COR-L47 (cell line): ENCODE measurements at places on chromosomes 16 and 17.

DNA sequence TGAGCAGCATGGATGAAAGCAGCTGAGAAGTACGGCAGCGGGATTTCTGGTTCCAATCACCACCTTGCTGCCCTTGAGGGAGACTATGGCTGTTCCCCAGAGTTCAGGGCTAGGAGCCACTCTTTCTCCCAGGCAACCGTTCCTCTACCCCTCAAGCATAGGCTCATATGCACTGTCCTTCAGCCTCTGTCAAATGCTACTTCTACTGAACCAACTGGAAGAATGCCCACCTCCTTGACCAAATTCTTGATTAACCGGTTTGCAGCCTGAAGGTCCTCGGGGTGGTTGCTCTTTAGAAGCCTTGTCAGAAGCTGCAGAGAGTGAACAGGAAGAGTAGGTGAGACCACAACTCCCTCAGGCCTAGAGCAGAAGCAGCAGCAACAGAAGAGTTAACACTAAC is 23.8 kb downstream of the GGA2 start:
- no peak for DNase-seq

DNA sequence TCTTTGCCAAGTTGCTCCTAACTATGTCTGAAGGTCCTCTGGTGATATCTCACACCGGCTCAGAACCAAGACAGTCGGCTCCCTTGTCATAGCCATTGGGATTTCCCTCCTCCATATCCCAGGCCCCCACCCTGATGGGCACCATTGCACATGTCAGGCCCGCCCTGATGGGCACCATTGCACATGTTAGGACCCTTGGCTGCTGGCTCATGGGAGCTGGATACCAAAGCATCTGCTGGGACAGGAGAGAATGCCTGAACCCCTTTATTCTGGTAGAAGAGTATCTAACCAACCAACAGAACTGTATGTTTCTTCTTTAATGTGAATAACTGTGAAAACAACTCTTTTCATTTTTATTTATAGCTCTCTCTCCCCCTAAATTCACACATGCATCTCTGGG is 454.5 kb upstream of the HSBP1 start:
- DNase-seq = no peak

GRCh38 chr16:31132303-31132979 is 3.1 kb downstream of the PRSS8 start:
- no peak for DNase-seq

- no peak for DNase-seq
Measured at GRCh38 chr17:2421315-2422147, 20.7 kb upstream of the MNT start.

DNA sequence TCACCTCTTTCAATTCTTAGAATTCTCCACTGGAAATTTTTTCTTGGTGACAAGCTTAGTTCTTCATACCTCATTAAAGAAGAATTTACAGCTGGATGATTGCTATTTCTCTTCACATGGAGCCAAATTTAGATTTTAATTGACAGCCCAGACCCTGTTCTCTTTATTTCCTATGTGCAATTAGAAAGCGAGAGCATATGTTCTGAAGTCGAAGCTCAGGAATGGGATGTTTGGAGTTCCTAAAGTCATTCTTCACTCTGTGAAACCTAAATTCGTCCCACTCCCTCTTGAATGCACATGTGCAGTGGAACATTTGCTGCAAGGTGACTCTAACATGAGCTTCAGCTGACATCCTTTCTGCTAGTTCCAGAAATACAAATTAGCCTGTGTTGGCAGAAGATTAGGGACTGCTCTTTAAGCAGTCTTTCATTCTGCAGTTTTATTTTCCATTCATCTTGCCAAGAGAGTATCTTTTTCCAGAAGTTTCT is 129.3 kb upstream of the KCNJ16 start:
- no peak for DNase-seq

DNA sequence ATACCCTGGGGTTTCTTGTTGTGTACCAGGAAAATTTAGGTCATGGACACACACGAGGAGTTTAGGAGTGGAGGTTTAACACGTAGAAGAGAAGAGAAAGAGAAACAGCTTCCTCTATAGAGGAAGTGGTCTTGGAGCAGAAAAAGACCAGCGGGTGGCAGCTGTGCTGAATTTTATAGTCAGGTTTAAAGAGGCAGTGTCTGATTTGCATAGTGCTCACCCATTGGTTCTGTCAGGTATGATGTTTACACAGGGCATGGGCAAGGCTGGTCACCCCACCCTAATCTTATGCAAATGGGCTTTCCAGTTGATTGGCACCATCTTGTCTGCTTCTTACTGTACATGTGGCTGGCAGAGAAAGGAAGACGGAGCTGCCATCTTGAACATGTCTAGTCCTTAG is 309.0 kb downstream of the CDH13 start:
- no peak for DNase-seq

GRCh38 chr17:40912486-40913210 is 24.8 kb downstream of the KRT23 start:
- DNase-seq = no peak

DNA sequence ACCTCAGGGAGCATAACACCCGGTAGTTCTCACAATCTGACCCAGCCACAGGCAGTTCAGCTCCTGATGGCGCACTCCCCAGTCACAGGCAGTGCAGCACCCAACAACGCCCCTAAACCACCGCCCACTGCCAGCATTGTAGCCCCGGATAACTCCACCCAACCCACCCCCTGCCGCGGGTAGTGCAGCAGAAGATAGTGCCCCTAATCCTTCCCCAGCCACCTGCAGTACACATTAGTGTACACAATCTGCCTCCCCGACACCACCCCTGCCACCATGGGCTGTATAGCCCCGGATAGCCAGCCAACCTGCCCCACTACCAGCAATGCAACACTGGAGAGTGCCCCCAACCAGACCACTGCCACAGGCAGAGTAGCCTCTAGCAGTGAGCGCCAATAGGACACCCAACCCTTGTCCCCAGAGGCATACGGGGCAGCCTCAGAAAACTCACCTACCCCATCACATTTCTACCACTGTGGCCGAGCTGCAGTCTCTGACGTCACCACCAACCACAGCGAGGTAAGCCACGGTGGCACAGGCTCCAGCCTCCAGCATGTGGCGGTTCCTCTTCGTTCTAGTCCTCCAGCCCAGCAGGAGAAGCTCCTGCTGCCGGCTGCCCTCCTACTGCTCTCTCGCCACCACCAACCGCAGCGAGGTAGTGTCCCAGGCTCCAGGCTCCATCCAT is 877.3 kb downstream of the KCNJ18 start:
- DNase-seq = no peak

DNA sequence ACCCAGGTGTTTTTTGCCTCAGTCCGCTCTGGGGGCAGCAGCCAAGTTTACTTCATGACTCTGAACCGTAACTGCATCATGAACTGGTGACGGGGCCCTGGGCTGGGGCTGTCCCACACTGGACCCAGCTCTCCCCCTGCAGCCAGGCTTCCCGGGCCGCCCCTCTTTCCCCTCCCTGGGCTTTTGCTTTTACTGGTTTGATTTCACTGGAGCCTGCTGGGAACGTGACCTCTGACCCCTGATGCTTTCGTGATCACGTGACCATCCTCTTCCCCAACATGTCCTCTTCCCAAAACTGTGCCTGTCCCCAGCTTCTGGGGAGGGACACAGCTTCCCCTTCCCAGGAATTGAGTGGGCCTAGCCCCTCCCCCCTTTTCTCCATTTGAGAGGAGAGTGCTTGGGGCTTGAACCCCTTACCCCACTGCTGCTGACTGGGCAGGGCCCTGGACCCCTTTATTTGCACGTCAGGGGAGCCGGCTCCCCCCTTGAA is 2.1 kb upstream of the C17orf107 start:
- no peak for DNase-seq

- no peak for DNase-seq
Measured at GRCh38 chr17:44917456-44917855, 2.2 kb upstream of the GFAP start.

DNA sequence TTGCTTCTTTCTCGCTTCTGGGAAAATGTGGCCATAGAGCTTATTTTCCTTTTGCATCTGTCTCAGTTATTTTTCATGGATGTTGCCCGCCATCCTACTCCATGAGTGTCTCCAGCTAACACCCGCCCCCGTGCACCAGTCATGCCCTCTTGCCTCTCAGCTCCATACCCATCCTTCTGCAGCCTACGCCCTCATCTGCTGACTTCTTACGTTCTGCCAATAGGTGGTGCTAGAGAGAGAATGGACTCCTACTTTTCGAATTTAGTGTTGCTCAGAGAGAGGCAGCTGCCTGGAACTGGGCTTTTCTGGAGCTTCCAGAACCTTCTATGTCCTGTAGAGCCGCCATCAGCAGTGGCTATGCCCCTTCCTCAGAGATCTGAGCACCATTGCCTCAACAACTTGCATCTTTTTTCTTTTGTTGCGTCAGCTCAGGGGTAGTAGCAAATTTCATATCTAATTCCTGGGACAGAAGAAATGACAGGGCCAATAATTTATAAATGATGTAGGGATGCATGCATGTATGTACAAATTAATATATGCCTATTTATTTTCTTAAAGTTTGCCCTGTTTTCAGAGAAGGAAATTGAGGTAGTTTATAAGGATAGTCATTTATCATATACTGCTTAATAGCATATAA is 119.7 kb upstream of the MYOCD start:
- no peak for DNase-seq

DNA sequence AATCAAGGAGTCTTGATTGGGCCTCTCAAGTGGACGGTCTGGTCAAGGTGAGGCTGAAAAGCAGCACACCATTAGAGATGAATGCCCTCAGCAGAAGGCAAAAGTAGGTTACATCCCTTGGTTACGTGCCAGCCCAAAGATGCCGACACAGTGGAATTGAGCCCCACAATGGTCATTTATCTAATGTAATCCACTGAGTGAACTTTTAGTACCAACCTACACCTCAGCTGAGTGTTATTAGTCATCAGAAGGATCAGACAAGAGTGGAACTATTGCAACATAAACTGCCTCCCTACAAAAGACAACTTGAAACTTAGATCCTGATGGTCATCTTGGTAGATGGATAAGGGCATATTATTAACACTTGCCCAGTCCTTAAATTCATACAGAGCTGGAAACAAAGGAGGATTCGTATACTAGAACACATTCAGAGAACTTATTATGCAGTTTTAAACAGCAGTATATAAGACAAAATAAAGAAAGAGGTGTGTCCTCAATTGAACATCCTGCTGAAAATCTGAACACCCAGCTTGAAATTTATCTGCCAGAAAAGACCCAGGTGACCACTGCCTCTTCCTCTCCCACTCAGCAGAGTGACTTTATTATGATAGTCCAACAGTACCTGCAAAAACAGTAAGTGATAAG is 2.8 kb downstream of the DCUN1D3 start:
- DNase-seq = no peak

GRCh38 chr16:75593825-75594820 is 27.9 kb downstream of the GABARAPL2 start:
- DNase-seq = no peak

- no peak for DNase-seq
Measured at GRCh38 chr16:14464192-14464591, 165.9 kb downstream of the PARN start.

DNA sequence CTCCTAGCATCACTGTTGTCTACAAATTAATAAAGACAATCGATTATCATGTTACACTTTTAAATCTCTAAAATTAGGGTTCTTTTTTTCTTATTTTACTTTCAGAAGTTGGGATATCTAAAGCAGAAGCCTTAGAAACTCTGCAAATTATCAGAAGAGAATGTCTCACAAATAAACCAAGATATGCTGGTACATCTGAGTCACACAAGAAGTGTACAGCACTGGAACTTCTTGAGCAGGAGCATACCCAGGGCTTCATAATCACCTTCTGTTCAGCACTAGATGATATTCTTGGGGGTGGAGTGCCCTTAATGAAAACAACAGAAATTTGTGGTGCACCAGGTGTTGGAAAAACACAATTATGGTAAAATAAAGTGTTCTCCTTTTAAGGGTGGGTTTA is 2.4 kb downstream of the RAD51C start:
- no peak for DNase-seq

DNA sequence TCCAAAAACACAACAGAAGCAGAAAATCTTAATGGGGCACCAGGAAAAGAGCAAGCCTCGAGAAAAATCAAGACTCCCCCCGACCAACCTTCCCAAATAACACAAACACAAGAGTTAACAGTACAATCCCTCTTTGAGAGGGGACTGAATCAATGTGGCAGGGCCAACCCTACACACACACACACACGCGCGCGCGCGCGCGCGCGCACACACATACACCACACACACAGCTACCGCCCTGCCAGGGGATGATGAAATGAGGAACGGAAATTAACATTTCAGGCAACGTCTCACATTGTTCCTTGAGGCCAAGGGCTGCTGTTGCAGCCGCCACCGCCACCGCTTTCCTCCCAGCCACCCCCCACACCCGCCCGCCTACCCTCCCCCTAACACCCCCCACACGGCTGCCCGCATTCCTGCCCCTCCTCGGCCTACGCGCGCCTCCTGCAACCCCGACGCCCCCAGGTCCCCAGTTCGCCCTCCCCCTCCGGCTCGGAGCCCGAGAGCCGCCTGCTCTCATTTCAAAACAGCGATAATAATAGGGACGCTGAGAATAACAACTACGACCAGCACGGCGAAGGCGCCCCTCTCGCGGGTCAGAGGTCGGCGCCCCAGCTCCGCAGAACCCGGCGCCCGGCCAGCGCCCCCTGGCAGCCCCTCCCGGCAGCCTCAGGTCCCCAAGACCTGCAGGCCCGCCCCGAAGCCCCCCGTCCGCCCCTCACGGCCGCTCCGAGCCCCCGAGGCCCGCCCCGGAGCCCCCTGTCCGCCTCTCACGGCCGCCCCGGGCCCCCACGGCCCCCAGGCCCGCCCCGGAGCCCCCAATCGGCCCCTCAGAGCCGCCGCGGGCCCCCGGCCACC is 1.1 kb downstream of the ANKRD11 start:
- DNase-seq = peak; percentile 80

DNA sequence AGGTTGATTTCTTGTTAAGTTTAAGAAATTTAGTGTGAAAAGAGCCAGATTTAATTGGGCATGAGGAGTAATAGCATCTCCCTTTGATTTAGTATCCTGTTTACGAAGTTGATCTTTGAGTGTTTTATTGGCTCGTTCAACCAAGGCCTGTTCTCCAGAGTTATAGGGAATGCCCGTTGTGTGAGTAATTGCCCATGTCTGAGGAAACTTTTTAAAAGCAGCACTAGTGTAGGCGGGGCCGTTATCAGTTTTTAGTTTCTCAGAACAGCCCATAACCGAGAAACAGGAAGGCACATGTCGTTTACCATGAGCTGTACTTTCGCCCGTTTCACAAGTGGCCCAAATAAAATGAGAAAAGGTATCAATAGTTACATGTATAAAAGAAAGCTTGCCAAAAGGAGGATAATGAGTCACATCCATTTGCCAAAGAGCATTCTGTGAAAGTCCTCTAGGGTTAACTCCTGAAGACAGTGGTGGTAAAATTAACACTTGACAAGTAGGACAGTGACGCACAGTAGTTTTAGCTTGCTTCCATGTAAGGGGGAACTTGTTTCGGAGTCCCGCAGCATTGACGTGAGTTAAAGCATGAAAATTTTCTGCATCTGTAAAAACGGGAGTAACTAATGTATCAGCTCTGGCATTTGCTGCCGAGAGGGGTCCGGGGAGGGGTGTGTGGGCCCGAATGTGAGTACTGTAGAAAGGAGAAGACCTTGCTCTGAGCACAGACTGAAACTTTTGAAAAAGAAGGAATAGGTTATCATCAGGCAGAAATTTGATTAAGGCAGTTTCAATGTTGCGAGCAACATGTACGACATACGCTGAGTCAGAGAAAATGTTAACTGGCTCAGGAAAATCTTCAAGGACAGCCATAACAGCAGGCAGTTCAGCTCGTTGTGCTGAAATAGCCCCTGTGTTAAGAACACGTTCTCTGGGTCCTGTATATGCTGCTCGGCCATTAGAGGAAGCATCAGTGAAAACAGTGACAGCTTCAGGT is 18.5 kb upstream of the KCTD5 start:
- no peak for DNase-seq

GRCh38 chr16:9813665-9814064 is 368.6 kb downstream of the GRIN2A start:
- no peak for DNase-seq
